HS-27A (cell line): ENCODE measurements at places on chromosomes 13 and 19.

DNA sequence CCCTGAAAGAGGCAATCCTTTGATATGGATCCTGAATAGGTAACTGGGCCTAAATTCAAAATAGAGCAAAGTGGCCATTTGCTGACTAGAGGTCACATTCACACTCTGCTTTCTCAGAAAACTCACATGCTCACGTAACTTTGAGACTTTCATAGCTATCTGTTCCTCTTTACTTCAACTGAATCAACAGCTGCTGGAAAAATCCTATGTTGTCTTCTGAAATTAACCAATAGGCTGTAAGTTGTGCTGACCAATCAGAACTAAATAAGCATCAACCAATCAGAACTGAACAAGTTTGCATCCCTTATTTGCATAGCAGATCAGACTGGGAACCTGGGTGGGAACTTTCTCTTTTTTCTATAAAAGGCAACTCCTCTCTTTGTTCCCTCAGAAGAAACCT, 24.0 kb upstream of the TBC1D4 start:
- no peak for DNase-seq

DNA sequence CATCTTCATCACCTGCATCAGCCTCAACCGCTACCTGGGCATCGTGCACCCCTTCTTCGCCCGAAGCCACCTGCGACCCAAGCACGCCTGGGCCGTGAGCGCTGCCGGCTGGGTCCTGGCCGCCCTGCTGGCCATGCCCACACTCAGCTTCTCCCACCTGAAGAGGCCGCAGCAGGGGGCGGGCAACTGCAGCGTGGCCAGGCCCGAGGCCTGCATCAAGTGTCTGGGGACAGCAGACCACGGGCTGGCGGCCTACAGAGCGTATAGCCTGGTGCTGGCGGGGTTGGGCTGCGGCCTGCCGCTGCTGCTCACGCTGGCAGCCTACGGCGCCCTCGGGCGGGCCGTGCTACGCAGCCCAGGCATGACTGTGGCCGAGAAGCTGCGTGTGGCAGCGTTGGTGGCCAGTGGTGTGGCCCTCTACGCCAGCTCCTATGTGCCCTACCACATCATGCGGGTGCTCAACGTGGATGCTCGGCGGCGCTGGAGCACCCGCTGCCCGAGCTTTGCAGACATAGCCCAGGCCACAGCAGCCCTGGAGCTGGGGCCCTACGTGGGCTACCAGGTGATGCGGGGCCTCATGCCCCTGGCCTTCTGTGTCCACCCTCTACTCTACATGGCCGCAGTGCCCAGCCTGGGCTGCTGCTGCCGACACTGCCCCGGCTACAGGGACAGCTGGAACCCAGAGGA, 2.6 kb downstream of the P2RY11 start:
- no peak for DNase-seq

DNA sequence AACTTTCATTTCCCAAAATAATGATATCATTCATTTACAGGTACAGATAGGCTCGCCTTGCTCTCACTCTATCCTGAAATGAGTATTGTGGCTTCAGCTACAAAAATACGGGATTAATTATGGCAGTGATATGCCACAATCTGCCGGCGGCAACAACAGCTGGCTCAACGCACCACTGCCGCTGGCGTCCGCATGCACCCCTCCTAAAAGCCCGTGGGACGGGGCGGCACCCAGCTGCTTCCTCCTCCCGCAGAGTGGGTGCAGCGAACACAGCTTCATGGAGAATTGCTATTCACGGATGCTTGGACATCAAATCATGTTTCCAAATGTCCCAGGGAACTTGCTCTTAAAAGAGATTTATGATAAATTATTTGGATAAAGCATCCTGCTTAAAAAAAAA, 266.8 kb downstream of the TEX29 start:
- no peak for DNase-seq

DNA sequence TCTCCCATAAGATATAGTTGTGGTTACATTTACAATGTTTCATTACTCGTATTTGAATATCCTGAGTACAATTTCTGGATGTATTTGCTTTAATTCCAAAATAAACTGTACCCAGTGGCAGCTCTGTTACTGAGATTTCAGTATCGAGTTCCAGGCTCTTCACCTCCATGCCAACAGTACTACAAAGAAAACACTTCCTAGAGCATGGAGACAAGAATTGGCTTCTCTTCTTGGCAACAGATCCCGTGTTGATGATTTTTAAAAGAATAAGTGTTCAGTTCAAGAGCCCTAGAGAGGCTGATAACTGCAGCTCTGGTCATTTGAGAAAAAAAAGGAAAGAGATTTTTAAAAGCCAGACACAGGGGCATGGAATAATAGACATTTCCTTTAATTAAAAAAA, 302.8 kb downstream of the EFNB2 start:
- DNase-seq = no peak

- DNase-seq = no peak
Measured at GRCh38 chr19:4304538-4305256, at the start of gene FSD1. Gene FSD1, plus strand, starts transcription at chr19:4304598. Its CDS starts 149 bp downstream, at chr19:4304747.

DNA sequence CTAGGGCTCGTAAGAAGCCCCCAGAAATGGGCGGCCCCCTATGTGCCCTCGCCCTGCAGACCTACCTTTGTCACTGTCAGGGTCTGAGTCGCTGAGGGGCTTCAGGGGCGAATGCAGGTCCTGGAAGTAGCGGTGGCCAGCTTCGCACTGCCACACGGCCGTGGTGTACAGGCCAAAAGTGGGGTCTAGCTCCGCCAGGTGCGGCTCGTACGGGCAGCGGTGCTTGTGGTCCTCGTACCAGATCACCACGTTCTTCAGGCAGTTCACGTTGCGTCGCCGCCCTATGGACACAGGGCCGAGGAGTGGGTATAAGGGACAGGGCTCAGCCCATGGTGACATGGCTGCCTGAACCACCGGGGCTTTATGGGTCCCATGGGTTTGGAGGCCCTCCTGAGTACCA, 9.8 kb downstream of the ZNF653 start:
- no peak for DNase-seq

GRCh38 chr13:45016792-45017425, 27.6 kb downstream of the GPALPP1 start:
- DNase-seq = no peak
